ENCODE measurements at places on chromosomes 3 and 15.

GRCh38 chr3:153577059-153577736 lies 415.2 kb downstream of the RAP2B start:
- no peak for DNase-seq

DNA sequence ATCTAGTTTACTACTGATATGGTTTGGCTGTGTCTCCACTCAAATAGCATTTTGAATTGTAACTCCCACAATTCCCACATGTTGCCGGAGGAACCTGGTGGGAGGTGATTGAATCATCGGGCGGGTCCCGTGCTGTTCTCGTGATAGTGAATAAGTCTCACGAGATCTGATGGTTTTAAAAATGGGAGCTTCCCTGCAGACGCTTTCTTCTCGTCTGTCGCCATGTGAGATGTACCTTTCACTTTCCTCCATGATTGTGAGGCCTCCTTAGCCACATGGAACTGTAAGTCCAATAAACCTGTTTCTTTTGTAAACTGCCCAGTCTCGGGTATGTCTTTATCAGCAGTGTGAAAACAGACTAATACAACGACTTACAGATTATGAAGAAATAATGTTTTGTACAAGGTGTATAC lies 35.6 kb upstream of the PYDC2 start:
- DNase-seq = no peak

GRCh38 chr3:114850898-114851297 lies 296.2 kb downstream of the ZBTB20 start:
- DNase-seq = no peak

- DNase-seq = no peak
Measured at GRCh38 chr3:159859836-159860235, 128.8 kb upstream of the IL12A start.

DNA sequence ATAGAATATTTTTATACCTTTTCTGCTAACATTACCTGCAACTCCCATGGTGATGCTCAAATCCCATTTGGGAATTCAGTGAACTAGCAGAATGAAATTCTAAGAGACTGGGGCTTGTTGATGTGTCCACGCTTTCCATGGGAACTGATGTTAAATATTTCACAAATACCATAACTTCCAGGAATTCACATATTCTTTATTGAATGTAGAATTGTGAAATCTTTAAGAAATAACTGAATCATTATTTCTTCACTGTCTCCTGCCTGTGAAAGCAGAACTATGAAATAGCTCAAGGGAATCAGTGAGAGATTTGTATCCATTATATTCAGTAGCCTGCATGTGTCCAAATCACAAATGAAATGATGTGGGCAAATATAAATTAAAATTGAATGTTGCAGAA lies 130.8 kb downstream of the SERPINI1 start:
- peak; percentile 78 for DNase-seq

DNA sequence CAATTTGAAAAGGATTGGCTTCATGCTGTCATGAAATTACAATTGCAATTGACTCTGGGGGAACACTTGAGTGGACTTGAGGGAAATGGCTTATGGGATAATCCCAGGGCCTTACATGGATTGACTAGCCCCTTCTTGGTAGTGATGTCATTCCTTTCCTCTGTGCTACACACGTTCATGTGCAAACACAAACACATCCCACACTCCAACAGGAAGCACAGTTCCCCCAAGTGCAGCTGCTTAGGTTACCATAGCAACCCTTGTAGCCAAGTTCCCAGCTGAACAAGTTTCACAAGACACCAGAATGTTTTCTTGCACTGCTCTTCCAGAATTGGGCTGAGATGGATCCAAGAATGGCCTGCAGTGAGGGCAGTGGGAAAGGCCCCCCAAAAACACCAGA lies 217.0 kb downstream of the ZNF621 start:
- DNase-seq = peak; percentile 29

- DNase-seq = no peak
Measured at GRCh38 chr3:98821063-98821462, 57.9 kb downstream of the ST3GAL6 start.

DNA sequence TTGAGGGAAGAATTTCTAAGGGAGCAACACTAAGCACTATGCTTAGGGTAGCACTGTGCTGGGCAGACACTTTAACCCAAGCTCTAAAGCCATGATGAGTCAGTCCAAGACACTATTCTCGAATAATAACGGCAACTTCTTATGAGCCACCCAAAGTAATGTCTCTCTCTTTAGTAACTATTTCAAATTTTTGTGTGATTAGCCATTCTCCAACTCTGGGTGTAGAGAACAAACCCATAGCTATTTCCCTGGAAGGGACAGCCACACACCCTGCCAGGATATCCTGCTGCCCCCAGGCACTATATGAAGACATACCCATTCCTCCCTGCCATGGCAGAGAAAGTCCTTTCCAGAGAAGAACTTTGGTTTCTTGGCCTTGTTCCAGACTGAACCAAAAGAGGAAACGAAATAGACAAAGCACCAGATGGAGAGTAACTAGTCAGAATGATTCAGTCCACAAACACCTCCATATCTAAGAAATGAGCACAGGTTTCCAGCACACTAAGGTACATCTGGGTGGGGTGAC lies 384.9 kb upstream of the THBS1 start:
- DNase-seq = peak; percentile 91

DNA sequence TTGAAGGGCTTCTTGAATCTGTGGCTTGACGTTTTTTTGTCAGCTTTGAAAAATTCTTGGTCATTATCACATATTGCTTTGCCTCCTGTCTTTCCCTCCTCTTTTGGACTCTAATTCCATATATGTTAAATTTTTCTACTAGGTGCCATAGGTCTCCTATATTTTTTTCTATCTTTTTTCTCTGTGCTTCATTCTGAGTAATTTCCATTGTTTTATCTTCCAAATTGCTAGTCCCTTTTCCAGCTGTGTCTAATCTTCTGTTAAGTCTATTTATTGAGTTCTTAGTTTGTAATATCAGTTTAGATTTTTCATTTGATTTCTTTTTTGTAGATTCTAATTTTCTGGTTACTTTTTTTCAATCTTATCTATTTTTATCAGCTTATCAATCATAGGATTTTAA lies 53.7 kb downstream of the CHST2 start:
- DNase-seq = no peak

- DNase-seq = no peak
Measured at GRCh38 chr15:70140543-70141375, 43.0 kb upstream of the TLE3 start.

DNA sequence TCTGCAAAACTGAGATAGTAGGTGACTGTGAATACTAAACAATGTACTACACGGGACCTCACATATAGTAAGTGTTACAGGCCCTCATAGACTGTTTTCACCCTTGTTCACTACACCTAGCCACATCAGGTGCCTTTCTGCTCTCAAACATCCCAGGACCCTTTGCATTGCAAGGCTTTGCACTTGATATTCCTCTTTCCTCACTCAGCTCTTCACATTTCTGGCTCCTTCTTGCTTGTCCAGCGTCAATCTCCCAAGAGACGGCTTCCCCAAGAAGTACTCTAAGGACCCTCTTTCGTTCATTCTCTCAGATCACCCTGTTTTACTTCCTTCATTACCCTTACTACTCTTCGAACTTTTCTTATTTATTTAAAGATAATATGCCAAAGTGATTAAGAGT lies 10.0 kb downstream of the DENND4A start:
- no peak for DNase-seq

DNA sequence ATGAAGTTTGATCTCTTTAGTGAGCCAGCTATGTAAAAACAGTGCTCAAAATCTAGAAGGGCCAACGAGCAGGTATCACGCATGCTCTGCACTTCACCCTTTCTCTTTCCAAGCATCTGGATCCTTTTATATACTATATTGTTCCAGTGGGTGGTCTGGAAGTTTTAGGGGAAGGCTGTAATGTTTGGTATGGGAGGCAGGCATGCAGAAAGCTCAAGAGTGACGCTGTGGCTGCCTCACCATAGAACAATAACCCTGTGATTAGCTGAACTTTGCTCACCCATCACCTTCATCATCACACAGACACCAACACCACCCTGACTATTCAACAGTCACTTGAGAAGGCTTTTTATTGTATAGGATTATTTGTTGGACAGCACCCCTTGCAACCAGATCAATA lies 81.6 kb downstream of the FBN1 start:
- DNase-seq = no peak

GRCh38 chr15:48432688-48433087 lies 101.5 kb downstream of the DUT start:
- DNase-seq = no peak

GRCh38 chr3:194135806-194136518 lies at the start of gene HES1:
Gene HES1 (plus strand): TSS chr3:194136148. CDS start chr3:194136381, 233 bp downstream.
- peak; percentile 79 for DNase-seq

DNA sequence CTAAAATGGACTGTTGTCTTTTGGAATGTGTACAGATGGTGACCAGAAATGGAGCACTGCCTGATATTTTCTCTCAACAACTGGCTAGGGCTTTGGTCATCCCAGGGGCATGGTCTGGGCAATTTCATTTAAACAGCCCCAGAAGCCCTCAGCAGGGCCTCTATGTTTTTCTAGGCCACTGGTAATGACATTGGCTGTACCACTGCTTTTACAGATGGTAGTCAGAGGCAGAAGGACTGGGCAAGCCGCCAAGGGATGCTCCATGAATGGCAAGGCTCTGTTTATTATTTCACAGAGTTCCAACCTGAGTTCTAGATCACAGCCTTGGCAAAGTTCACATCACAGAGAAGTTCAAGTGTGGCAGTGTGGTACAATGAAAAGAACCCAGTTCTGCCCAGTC lies 37.0 kb upstream of the LMCD1 start:
- DNase-seq = no peak

- no peak for DNase-seq
Measured at GRCh38 chr3:177842743-177843734, 645.8 kb upstream of the TBL1XR1 start.

- no peak for DNase-seq
Measured at GRCh38 chr15:68442903-68443302, 10.9 kb upstream of the ITGA11 start.

DNA sequence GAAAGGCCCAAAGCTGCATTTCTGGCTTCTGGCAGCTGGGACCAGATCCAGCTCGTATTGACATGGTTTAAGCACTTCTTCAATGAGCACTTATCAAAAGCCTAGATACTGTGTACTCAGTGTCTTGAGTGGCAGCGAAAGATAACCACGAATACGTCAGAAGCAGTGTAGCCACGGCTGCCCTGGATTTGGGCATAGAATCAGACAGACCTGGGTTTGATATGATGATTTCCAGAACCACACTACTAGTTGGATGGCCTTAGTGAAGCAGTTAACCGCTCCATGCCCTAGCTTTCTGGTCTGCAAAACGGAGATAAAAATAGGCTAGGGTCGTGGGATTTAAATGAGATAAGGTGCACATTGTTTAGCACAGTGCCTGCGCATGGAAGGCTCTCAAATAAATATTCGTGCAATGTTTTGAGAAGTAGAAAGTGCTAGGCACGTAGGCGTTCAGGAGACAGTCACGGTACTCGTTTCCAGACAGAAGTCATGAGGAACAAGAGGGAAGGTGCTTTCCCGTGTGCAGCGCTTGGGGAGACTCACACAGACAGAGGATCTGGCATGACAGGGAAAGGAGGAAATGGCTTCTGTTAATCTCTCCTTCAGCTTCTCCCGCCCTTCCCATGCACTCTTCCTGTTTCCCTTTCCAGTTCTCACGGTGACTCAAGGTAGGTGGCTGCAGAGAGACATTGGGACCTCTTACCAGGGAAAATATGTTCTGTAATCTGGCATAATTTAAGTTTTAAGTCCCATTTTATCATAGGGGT lies 70.3 kb downstream of the CCNL1 start:
- DNase-seq = no peak

- no peak for DNase-seq
Measured at GRCh38 chr3:140843656-140844055, 98.0 kb upstream of the SLC25A36 start.

DNA sequence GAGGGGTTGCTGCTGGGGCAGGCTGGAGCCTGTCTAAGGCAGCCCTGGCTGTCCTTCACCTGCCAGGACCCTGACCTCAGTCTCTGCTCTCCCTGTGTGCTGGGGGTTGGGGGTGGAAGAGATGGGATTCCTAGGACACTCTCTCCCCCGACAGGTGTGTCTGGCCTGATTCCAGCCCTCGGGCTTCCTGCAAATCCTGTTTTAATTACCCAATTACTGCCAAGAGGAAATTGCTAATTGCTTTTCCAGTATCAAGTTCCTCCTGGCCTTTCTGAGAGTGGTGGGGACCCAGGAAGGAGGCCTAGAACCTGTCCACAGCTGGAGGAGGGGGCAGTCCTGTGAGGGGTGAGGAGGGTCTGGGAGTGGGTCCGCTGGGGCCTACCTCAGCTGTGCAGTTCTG lies 15.8 kb downstream of the PLXNA1 start:
- DNase-seq = no peak

GRCh38 chr3:81908561-81908960 lies 147.1 kb upstream of the GBE1 start:
- DNase-seq = no peak

- DNase-seq = no peak
Measured at GRCh38 chr3:58794750-58795149, 128.2 kb upstream of the FAM3D start.

GRCh38 chr3:38643090-38643489 lies 6.4 kb downstream of the SCN5A start:
- no peak for DNase-seq

Data from fibroblast of gingiva (primary cell).